ENCODE measurements at places on chromosomes 11 and 22.

DNA sequence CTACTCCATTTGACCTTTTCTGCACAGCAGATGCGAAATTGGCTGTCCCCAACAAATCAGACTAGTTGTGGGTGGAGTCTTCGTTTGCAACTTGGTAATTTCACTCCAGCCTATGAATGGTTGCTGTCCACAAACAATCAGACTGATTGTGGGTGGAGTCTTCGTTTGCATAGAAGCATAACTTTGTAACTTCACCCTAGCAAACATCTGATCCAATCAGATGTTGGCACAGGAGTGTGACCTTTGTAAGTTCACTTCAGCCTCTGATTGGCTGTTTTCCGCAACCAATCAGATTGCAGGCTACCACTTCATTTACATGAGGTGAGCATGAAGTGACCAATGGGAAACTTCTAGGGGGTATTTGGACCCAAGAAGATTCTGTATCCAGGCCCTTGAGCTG, 16.3 kb upstream of the CABP2 start:
- no peaks in the 10 kb centered on the region for H3K4me1 ChIP-seq
- H3K27me3 ChIP-seq: peaks cover 2% of the 10 kb centered on the region
- H3K4me3 ChIP-seq: no peak overlapping the region
- H3K27ac ChIP-seq: no peak overlapping the region
- peaks cover 1% of the 10 kb centered on the region for H3K36me3 ChIP-seq
- DNase-seq: no peak

DNA sequence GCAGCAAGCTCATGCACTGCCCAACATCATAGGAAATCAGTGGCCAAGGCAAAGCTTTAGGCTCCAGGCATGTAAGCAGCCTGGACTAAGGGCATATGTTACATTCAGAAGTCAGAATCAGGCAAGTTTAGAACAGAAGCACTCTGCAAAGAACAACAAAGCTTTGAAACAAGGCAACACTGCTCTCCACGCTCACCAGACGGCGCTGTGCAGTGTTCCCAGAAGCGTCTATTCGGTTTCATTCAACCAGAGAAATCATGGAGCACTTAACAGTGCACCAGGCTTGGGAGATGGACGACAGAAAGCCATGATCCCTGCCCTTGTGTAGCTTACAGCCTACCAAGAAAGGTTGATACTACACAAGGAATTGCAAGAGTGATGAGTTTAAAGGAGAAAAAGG, 555.8 kb downstream of the BUD13 start:
- H3K36me3 ChIP-seq: no peaks in the 10 kb centered on the region
- no peak overlapping the region for H3K27ac ChIP-seq
- no peak overlapping the region for H3K4me3 ChIP-seq
- peak; percentile 16 for DNase-seq
- peaks cover 3% of the 10 kb centered on the region for H3K27me3 ChIP-seq
- no peaks in the 10 kb centered on the region for H3K4me1 ChIP-seq

DNA sequence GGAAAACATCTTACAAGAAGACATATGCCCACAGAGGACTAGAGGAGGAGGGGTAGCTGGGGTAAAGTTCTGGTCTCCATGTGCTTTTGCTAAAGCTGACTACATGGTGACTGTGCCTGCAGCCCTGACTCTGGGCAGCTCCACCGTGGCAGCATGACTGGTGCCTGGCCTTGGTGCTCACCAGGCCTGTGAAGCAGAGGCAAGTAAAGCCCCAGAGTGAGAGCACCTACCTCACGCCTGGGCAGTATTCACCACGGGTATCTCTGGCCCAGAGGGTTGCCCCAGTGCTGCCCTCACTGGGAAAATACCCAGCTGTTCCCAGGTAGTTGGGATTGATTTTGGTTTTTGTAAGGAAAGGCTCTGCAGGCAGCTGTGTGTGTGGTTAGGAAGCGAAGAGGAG, 78.3 kb downstream of the CTTN start:
- no peaks in the 10 kb centered on the region for H3K36me3 ChIP-seq
- H3K4me3 ChIP-seq: no peak overlapping the region

DNA sequence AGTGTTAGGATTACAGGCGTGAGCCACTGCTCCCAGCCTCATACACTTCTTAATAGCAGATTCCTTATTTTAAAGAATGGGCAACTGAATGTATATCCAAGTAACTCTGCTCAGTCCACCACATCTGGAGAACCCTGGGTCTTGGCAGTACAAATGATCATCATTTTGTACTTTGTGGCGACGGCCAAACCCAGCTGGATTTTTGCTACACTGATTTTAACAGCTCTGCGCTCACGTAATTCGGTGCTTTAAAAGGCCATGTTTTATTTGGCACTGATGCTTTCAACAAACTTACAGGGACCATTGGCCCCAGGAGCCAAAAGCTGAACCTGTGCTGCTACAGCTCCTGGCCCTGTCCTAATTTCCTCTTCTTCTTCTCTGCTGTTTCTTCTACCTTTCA, 60.8 kb upstream of the PDE3B start:
- no peaks in the 10 kb centered on the region for H3K27me3 ChIP-seq
- peaks cover 44% of the 10 kb centered on the region for H3K4me1 ChIP-seq
- DNase-seq: no peak

- H3K4me3 ChIP-seq: no peak overlapping the region
- no peak for DNase-seq
- H3K4me1 ChIP-seq: peaks cover 83% of the 10 kb centered on the region
- H3K36me3 ChIP-seq: peaks cover 10% of the 10 kb centered on the region
- H3K27me3 ChIP-seq: no peaks in the 10 kb centered on the region
Observed at GRCh38 chr22:39087098-39087497, 9.9 kb upstream of the APOBEC3H start.

- peaks cover 10% of the 10 kb centered on the region for H3K27me3 ChIP-seq
- H3K4me1 ChIP-seq: no peaks in the 10 kb centered on the region
- H3K4me3 ChIP-seq: no peak overlapping the region
- peaks cover 5% of the 10 kb centered on the region for H3K36me3 ChIP-seq
- no peak overlapping the region for H3K27ac ChIP-seq
- no peak for DNase-seq
Observed at GRCh38 chr11:35905646-35906276, 38.1 kb upstream of the LDLRAD3 start.

GRCh38 chr11:4105916-4106315, 11.3 kb downstream of the RRM1 start:
- no peak overlapping the region for H3K27ac ChIP-seq
- no peak for DNase-seq
- H3K36me3 ChIP-seq: peaks cover 57% of the 10 kb centered on the region
- H3K4me1 ChIP-seq: peaks cover 5% of the 10 kb centered on the region

DNA sequence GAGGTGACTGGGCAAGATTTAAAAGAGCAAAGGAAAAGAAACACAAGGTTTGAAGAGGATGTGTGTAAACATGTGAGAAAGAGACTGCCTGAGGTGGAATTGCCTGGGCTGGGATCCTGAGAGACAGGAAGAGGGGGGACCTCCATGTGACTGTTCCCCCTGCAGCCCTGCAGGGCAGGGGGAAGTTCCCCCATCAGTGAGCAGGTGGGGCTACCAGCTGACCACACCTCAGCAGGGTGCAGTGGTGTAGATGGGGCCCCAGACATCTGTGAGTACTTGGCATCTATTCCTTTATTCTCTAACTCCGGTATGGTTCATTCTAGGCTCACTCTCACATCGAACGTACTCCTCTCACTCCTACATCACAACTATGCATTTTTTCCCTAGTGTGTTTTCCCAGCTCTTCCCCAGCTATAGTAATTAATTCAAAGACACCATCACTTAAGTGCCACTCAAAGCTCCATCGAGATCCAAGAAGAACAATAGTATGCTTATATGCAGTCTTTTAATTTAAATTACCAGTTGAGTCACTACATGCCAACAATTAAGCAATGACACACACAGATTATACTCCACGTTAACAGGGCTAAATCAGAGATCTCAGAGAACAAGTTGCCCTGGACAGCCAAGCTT, 42.7 kb downstream of the LGR4 start:
- no peak for DNase-seq
- H3K4me1 ChIP-seq: no peaks in the 10 kb centered on the region

GRCh38 chr22:43154887-43155536, 3.7 kb downstream of the TSPO start:
- H3K4me1 ChIP-seq: peaks cover 28% of the 10 kb centered on the region
- H3K4me3 ChIP-seq: no peak overlapping the region
- DNase-seq: no peak
- H3K27ac ChIP-seq: no peak overlapping the region

DNA sequence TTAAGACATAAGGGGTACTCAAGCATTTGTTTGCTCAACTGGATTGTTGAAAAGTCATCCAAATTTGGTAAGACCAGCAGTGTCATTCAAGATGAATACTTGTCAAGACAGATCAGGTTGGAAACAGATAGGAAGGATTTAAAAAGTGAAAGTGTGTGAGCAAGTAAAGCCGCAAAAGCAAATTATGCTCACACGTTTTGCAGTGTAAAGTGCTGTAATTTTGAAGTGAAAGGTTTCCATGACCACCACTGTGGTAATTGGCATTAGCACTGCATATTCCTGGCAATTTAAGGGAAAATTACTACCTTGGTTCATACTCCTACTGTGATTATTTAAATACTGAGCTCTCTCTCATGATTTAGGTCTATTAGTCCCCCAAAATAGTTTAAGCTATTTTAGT, 704.1 kb upstream of the CCDC179 start:
- H3K36me3 ChIP-seq: no peaks in the 10 kb centered on the region
- H3K27ac ChIP-seq: no peak overlapping the region
- peaks cover 1% of the 10 kb centered on the region for H3K4me1 ChIP-seq
- no peak for DNase-seq
- H3K4me3 ChIP-seq: no peak overlapping the region
- no peaks in the 10 kb centered on the region for H3K27me3 ChIP-seq

GRCh38 chr22:23834406-23834792, 4.4 kb downstream of the DERL3 start:
- peaks cover 18% of the 10 kb centered on the region for H3K36me3 ChIP-seq
- no peak overlapping the region for H3K4me3 ChIP-seq
- no peak for DNase-seq
- H3K27me3 ChIP-seq: peaks cover 3% of the 10 kb centered on the region
- no peak overlapping the region for H3K27ac ChIP-seq

All from activated naive CD8-positive, alpha-beta T cell treated with anti-CD3 and anti-CD28 coated beads, Interleukin-2, amount 50 U/mL, for 24 hours (primary cell).